ENCODE measurements at places on chromosomes 3 and 15.

- DNase-seq = no peak
These were observed 29.7 kb downstream of the USP13 start for GRCh38 chr3:179682426-179683080.

GRCh38 chr3:10327592-10327991 is 6.7 kb upstream of the SEC13 start:
- no peak for DNase-seq

- DNase-seq = no peak
These were observed 24.8 kb upstream of the PDCD6IP start for GRCh38 chr3:33773637-33774036.

DNA sequence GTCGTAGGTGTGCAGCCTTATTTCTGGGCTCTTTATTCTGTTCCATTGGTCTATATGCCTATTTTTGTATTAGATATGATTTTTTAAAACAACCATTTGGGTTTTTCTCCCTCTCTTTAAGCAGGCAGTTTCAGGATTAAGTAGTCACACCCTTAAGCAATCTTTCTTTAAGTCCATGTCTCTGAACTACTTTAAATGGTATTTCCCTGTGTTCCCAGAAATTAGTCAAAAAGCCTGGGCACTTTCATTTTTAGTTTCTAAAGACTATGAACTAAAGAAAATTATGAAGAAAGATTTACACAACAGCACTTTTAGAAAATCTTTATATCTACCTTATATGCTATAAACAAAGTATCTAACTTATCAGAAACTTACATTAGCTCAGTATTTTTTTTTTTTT is 110.3 kb downstream of the FAIM start:
- no peak for DNase-seq

DNA sequence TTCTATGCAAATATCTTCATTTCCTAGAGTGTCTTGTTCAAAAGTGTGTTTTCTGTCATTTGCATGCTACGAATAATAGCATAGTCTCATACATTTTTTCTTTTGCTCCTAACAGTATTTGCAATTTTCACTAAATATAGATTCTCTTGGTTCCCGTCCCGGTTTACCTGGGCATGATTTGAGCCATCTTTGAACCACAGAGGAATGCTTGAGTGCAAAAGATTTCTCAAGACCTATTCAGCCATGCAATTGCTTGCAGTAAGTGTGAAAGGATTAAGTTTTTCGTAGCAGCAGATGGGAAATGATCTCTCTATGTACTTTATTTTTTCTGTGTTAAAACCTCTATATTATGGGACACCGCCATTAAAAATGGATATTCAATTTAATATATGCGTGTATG is 733.0 kb downstream of the ZPLD1 start:
- no peak for DNase-seq

GRCh38 chr3:11522953-11523571 is 120.7 kb downstream of the VGLL4 start:
- no peak for DNase-seq

GRCh38 chr3:11582191-11582968 is 61.3 kb downstream of the VGLL4 start:
- DNase-seq = peak; percentile 31

GRCh38 chr15:55917881-55918296 is 75.5 kb downstream of the NEDD4 start:
- DNase-seq = peak; percentile 77

- DNase-seq = no peak
These were observed 46.5 kb downstream of the KLHL25 start for GRCh38 chr15:85748176-85748575.

- DNase-seq = no peak
These were observed 35.4 kb downstream of the PCOLCE2 start for GRCh38 chr3:142853270-142854168.

DNA sequence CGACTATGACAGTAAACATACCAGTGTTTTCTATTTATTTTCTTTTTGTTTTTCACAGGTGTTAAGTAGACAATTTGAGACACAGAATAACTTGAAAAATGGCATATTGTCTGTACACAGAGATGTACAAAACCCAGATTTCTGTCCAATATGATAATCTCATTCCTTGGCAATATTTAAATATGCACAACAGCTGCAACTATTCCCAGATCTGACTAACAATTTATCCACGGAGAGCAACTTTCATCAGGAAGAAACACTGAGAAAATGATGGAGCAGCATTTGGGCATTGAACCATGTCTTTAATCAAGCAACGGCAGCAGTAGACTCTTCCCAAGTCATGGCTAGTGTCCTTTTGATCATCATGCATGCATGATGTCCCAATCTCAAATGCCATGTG is 452.6 kb downstream of the ZPLD1 start:
- DNase-seq = no peak

- DNase-seq = no peak
These were observed 42.0 kb downstream of the CD86 start for GRCh38 chr3:122097141-122097540.

DNA sequence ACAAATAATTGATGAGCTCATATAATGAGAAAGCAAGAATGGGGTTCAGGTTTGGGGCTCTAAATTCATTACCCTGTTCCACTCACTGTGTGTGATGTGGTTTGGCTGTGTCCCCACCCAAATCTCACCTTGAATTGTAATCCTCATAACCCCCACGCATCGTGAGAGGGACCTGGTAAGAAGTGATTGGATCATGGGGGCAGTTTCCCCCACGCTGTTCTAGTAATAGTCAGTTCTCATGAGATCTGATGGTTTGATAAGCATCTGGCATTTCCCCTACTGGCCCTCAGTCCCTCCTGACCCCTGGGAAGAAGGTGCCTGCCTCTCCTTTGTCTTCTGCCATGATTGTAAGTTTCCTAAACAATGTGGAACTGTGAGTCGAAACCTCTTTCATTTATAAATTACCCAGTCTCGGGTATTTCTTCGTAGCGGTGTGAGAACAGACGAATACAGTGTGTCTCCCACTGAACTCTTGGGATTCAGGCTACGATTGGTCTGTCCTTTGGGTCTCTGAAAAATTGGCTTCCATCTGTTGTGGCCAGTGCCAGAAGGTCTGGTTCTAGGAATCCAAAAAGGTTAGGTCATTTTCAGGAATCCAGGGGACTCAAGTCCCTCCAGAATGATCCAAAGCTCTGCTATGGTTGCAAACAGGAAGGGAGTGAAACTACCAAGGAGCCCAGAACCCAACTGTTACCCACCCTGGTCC is 87.7 kb downstream of the XXYLT1 start:
- DNase-seq = no peak

DNA sequence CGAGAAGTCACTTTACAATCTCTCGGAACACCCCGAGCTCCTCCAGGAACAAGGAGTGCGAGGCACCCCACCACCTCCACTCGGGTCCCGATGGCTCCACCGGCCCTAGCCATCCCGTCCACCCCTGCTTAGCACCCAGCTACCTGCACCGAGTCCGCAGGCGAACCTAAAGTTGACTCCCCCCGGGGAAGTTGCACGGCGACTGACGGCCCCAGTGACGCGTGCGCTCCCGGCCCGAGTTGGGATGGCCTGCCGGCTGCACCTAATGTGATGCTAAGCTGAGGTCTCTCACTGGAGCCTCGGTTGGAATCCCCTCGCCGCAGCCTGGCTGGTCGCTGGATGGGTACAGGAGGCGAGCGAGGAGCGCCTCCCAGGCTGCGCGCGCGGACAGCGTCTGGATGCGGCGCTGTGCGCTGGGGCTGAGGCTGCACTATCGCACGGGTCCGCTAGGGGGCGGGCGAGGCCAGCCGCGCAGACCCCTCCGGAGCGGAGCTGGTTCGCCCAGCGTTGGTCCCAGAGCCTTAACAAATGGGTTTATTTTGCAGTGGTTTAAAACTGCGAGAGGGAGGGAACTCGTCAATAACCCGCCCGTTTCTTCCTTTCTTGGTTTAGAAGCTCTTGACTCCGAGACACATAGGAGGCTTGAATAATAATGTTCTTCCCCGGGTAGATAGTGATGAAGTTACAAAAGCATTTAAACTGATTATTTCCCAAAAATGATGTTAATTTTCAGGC is at the start of gene OXTR:
Gene OXTR, minus strand, starts transcription at position 526 of the 735 bp plus-strand sequence. CDS start 1,426 bp downstream, outside the sequence.
- DNase-seq = peak; percentile 24

GRCh38 chr3:99425930-99426329 is 212.5 kb upstream of the COL8A1 start:
- DNase-seq = no peak

GRCh38 chr3:144770281-144770680 is 798.7 kb downstream of the DIPK2A start:
- peak; percentile 30 for DNase-seq

DNA sequence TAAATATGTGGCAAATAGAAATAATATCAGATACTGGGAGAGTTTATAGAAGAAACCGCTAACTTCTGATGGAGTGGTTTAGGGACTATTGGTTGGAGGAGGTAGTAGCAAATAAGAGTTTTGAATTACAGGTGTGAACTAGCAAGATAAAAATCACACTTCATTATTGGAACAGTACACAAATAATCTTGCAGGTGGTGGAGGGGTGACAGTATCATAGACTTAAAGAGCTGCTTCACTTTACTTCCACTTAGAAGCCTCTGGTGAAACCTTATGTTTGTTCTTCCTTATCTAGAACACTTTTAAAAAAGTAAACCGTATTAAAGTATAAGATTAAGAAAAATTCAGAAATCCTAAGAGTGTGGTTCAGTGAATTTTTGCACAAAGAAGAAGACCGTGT is 69.4 kb downstream of the MEF2A start:
- DNase-seq = no peak

DNA sequence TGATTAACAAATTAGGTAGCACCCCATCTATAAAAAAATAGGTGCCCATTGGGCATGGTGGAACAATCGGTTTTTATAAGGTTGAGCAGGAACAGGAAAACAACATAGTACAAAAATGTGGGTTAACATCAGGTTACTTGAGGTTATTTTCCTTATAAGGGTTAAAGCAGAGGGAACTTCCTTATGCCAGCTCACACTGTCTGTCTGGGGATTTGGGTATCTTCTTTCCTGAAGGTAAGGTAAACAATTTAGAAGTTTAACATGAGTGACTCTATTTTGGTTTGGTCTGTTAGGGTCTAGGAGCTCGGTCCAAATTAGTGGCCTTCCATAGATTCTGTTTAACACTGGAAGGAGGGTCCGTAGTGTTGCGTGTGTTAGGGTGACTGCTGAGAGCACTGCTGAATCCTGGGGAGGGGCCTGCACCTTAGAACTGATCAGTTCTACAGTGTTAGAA is 14.7 kb downstream of the CHD2 start:
- DNase-seq = no peak

DNA sequence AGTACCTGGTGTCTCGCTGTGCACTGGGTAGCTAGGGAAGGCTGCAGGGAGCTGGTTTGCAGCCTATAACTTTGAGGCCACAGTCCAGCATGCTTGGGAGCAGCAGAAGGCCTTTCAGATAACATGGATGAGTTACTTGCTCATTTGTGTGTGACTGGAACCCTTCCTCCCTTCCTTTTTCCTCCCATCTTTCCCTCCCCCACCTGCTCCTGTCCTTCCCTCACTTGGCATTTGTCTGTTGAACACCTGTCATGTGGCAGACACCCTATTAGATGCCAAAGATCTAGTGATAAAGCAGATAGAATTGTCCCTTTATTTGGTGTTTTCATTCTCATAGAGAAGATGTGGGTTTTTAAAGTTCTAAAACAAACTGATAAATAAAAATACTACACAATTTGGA is 71.6 kb downstream of the LRTM1 start:
- peak; percentile 3 for DNase-seq

DNA sequence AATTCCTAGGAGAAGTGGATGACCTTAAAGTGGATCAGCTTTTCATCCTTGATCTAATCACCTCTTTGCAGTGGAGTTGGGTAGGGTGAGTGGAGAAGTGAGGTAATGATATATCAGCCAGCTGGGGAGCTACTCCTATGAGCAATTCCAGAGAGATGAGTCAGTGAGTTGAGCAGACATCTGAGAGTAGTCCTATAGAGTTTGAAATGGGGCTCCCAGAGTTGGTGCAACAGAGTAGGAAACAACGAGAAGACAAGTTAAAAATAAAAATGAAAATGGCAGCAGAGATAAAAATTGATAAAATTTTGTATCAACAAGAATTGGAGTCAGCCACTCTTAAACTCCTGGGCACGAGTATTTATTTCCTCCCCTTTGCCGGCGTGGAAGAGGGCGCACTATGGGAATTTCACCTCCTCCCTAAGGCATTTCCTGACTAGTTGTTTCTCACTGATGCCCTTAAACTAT is 150.8 kb upstream of the DPH6 start:
- DNase-seq = no peak

- no peak for DNase-seq
These were observed 73.6 kb downstream of the EEFSEC start for GRCh38 chr3:128226795-128227395.

GRCh38 chr15:31887246-31887645 is 143.1 kb upstream of the CHRNA7 start:
- DNase-seq = no peak

GRCh38 chr3:45792036-45792435 is 4.3 kb downstream of the SLC6A20 start:
- no peak for DNase-seq

GRCh38 chr15:36495456-36495991 is 83.9 kb upstream of the CDIN1 start:
- DNase-seq = no peak

DNA sequence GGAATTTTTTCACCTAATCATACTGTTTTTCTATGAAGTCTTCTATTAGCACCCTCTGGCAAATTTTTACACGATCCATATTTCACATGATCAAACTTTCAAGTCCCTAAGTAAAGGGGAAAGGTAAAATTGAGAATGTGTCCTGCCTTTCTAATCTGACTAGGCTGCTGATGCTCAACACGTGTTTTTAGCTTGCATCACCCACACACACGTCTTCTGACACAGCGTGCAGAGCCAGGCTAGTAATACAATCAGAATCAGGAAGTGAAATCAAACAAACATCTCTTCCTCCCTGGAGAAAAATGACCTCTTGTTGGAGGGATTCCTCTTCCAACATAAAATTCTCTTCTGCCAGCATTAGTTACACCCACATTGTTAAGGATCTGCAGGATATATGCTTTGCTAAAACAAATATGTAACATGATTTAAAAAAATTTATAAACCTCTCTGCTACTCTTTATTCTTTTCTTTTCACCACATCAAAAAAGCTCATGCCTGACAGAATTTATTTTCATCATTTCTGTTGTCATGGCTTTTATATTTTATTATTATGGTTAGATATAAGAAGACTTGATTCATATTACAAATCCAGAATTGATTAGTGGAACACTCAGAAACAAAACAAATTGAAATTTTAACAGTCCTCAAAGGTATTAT is 122.4 kb downstream of the RAP2B start:
- no peak for DNase-seq

DNA sequence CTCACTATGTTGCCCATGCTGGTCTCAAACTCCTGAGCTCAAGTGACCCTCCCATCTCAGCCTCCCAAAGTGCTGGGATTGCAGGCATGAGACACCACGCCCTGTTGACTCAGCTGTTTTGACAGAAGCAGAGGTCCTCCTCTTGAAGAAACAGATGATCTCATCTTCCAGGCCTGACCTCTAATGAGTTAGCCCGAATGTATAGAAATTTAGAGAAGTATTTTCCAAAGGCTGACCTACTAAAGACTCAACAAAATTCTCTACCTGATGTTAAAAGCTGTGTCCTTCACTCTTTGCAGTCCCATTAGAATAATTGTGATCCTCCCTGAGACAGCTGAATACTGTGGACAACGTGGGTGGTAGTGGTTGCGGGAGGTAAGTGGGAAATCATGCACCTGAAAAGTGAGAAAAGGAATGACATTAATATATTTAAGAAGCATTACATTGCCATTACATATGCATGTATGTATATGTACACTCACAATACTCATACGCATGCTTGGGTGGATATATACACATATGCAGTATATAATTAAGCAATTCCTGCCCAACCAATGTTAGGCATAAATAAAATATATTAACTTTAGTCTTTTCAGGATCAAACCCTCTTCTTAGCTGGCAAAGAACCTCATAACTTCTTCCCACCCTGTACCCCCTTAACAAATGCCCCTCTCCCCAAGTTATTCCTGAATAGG is 204.6 kb upstream of the NR2F2 start:
- no peak for DNase-seq

- DNase-seq = no peak
These were observed 34.8 kb downstream of the CCDC80 start for GRCh38 chr3:112606098-112606497.
